ENCODE measurements at places on chromosomes 16 and 17.

DNA sequence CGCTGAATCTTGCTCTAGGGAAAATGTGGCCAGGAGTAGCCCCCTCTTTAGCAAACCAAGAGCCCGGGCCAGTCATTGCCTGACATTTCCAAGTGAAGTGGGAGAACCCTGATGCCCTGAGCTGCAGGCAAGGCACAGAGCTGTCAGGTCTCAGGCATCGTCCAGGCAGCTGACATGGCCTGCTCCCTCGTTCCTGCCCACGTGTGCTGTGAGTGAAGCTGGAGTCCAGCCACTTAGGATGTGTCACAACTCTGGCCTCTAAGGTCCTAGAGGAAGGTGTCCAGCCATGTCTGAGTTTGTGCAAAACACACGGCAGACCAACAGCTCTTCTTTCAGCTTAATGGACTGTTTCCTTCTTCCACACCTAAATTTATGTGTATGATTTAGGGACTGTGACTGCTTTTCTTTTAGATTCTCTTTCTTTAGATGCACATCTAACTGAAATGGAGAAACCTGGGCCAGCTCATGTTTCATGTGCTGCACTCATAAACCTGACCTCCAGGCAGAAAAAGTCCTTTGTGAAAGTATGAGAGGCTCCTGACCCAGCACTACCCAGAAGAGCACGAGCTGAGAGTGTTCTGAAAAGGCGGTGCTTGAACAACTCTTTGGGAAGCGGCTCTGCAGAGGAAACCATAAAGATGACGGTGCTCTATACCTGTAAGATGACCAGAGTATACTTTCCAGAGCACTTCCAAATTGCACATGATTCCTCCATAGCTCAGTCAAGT is 14.8 kb upstream of the LIMD2 start:
- no peak for DNase-seq

DNA sequence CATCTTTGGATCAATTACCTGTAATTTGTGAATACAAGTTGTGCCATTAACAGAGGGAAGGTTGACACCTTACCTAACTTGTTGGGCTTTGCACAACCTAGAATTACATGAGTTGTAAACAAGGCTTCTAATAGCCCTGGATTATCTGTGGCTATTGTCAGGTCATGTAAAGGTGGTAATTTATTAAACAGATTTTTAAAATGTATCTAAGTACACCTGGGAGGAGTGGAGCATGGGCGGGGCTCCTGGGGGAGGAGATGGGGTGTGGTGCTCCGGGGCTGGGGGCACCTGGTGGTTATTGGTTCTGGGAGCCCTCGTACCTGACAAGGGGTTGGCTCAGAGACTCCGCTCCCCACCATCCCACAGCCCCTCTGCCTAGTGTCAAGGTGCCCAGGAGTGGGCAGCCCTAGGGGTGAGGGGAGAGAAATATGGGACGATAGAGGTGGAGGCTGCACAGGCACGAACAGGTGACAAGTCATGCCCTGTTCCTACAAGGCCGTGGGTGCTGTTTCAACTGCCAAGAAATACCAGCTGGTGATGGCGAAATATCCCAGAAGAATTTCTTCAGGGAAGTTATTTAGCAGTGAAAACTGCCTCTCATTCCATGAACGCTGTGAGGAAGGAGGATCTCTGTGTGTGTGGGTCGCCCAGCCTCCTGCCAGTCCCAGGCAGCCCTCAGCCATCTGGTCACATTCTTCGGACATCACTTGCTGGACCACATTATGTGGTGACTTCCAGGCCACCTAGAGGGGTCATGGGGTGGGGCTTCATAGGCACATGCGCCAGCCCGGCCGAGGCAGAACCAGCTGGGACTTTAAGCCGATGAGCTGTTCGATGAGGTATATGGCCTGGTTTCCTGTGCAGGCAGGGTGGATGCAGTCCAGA is 55.5 kb upstream of the IRX3 start:
- no peak for DNase-seq

- DNase-seq = no peak
Measured at GRCh38 chr17:31404028-31404949, 12.8 kb downstream of the RAB11FIP4 start.

- DNase-seq = no peak
Measured at GRCh38 chr17:68595496-68595895, 5.7 kb downstream of the FAM20A start.

- no peak for DNase-seq
Measured at GRCh38 chr16:58339452-58339981, 44.7 kb upstream of the PRSS54 start.

GRCh38 chr17:82974136-82974952 is 105.1 kb upstream of the METRNL start:
- no peak for DNase-seq

GRCh38 chr16:29863669-29863984 is 601 bp upstream of the CDIPT start:
- DNase-seq = no peak

GRCh38 chr17:10628756-10629155 is 28.4 kb downstream of the MYH3 start:
- peak; percentile 4 for DNase-seq

GRCh38 chr17:37220607-37220953 is 155.2 kb upstream of the C17orf78 start:
- no peak for DNase-seq

DNA sequence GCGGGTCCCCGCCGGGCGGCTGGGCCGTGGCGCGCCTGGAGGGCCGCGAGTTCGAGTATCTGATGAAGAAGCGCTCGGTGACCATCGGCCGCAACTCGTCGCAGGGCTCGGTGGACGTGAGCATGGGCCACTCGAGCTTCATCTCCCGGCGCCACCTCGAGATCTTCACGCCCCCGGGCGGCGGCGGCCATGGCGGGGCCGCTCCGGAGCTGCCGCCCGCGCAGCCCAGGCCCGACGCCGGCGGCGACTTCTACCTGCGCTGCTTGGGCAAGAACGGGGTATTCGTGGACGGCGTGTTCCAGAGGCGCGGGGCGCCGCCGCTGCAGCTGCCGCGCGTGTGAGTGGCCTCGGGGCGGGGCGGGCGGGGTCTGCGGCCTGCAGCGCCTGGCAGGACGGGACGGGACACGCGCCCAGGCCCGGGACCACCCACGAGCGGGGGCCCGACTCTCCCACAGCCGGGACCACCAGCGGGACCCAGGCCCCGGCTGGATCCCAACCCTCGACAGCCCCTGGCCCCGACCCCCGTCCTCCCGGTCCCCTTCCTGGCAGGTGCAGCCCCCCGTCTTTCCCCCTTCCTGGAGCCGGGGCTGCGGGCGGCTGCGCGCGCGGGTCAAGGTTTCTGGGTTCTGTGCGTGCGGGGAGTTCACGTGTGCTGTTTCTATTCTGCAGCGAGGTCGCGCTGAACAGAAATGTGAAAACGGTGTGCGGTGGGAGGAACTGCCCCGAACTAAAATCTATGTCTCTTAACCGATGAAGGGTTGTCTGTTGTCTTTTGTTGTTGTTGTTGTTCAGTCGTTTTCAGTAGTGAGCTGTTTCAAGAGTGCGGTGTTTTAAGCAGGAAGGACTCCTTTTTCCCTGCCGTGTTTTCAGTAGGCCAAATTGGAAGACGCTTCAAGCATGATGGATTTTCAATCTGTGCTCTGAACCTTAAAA is 705 bp downstream of the FOXK2 start:
- DNase-seq = peak; percentile 24

- DNase-seq = no peak
Measured at GRCh38 chr17:12738624-12739023, 50.7 kb upstream of the ARHGAP44 start.

GRCh38 chr17:75475851-75476250 is 19.4 kb downstream of the TMEM94 start:
- DNase-seq = no peak

DNA sequence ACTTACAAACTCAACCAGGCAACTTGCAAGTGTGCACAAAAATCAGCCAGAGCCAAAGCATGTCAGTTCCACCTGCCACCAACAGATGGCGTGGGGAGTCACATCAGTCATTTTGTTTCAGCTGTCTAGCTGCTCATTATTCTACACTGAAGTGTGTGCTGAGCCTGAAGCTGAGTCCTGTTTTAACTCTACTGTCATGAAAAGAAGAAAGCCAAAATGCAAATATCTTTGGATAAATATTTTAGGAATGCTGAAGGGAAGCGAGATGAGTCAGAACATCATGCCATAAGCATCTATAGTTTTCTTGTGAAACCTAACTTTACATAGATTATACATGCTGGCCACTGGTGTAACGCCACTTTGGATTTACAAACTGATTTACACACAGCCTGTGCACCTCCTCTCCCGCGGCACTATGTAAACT is 172.6 kb downstream of the CDK5R1 start:
- DNase-seq = peak; percentile 46

- no peak for DNase-seq
Measured at GRCh38 chr16:4323845-4324488, 8.1 kb downstream of the GLIS2 start.

DNA sequence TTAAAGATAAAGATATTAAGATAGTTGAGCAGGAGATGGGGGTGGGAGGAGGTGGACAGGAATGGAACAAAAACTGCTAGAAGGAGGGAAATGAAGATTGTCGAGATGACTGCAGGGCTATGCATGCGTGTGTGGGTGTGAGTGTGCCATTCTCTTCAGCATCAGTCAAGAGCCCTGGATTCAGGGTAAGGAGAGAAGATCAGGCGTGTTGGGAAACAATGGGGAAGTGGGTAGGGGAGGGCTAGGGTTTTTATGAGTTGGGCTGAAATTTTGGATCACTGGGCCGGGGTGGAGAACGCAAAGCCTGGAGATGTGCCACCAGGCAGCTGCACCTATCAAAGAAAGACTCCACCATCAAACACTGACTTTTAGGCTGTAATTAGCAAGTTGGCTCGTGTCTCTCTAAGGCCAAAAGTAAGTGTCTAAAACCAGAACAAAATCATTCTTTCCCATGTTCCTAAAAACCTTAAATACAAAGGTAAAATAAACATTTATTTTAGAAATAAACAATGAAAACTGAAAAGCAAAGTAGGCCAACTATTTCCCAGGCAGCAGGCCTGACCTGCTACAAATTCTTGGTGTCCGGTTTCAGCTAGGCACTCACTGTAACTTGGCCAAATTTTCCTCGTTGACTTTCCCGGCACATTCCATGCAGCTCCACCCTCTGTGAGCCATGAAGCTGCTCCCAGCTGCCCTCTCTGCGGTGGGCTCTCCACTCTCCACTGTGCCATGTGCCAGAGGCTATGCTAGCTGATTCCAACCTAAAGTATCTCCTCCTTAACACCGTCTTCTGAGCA is 4.2 kb downstream of the CDRT4 start:
- DNase-seq = no peak

GRCh38 chr17:62064029-62064790 is 868 bp downstream of the MED13 start:
- no peak for DNase-seq

- DNase-seq = no peak
Measured at GRCh38 chr16:88073201-88073721, 122.0 kb downstream of the BANP start.

- no peak for DNase-seq
Measured at GRCh38 chr16:69411064-69411985, 13.1 kb upstream of the CYB5B start.

- DNase-seq = no peak
Measured at GRCh38 chr16:14175086-14175485, 104.0 kb downstream of the MRTFB start.

GRCh38 chr17:42310787-42311215 is 22.5 kb downstream of the STAT5A start:
- DNase-seq = no peak

DNA sequence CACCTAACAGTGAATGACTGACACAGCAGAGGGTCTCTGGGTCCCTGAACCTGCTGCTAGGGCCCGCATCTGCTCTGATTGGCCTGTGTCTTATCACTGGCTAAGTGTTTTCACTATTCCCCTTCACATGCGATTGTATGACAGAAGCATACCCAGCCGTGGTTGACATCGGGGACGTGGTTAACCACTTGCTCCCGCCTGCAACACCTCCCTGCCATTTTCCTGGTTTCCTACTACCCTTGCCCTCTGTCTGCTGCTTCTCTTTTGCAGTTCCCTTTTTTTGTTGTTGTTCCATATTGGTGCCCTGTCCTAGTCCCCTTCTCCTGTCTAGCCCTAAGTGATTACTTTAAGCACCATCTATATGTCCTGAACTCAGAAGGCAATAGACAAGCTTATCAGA is 177.0 kb downstream of the RGS9 start:
- no peak for DNase-seq

GRCh38 chr17:40557531-40558299 is 7.6 kb downstream of the CCR7 start:
- no peak for DNase-seq

- DNase-seq = no peak
Measured at GRCh38 chr17:44372036-44372435, 8.4 kb upstream of the FAM171A2 start.

GRCh38 chr17:74433421-74434121 is 1.7 kb downstream of the GPRC5C start:
- DNase-seq = no peak

GRCh38 chr17:34758316-34758715 is 178.9 kb downstream of the TMEM132E start:
- no peak for DNase-seq

GRCh38 chr17:80871341-80871740 is 120.3 kb upstream of the CHMP6 start:
- no peak for DNase-seq

GRCh38 chr16:67800338-67800926 is 5.9 kb downstream of the RANBP10 start:
- no peak for DNase-seq

GRCh38 chr17:18259621-18260331 is 686 bp upstream of the MIEF2 start:
- peak; percentile 4 for DNase-seq

- DNase-seq = no peak
Measured at GRCh38 chr16:59045501-59045900, 311.4 kb upstream of the GOT2 start.

DNA sequence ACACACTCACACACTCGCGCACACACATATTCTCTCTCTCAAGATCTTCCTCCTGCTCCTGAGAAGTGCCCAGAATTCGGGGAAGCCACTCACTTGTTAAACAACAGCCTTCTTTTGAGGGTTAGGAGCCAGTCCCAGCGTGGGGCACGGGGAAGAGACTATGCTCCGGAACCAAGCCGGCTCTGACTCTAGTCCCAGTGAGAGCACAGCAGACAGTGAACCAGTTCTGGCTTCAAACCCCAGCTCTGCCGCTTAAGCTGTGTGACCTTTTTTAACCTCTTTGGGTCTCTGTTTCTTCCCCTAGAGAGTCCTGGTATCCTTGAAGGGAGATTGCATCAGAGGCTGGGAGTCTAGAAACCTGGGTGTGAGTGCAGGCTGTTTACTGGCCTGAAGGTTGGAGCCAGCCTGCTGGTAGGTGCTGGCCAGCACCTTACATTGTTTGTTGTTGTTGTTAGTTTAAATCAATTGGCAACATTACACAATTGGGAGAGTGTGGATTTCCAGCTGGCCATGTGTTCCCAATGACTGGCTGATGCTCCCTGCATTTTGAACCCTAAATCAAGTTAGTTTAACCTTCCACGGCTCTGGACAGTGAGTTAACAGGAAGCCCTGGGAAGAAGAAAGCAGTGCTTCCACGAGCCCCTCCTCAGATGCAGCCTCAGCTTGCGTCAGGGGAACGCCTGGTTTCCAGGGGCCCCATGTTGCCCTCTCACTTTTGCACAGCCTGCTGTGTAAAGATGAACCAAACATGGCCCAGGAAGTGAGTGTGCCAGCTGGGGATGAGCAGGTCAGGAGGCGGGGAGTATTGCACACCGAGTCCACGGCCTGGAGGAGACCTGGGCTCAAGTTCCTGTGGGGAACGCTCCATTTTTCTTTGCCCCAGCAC is 71.5 kb downstream of the GAS7 start:
- no peak for DNase-seq

GRCh38 chr16:88331989-88332920 is 50.5 kb upstream of the ZNF469 start:
- DNase-seq = no peak

Measured in activated T-cell treated with anti-CD3 and anti-CD28 coated beads for 24 hours (primary cell).